AG09309 (cell line): ENCODE measurements at places on chromosomes 6 and 20.

DNA sequence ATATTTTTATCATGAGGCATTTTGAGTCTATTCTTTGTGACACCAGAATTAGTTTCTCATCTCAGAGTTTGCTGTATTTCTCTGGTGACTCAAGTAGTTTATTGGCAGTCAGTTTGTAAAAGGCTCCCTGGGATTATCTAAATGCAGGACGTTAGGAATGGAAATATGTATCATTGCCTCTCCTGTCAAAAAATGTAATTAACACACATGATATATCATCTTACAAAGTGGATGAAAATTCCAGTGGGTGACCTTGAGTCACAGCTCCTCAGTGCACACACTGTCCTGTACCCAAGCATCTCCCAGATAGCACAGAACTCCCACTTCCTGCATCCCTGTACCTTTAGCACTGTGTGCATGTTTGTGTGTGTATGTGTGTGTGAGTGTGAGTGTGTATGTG is 258.6 kb downstream of the LAMA2 start:
- DNase-seq = no peak

DNA sequence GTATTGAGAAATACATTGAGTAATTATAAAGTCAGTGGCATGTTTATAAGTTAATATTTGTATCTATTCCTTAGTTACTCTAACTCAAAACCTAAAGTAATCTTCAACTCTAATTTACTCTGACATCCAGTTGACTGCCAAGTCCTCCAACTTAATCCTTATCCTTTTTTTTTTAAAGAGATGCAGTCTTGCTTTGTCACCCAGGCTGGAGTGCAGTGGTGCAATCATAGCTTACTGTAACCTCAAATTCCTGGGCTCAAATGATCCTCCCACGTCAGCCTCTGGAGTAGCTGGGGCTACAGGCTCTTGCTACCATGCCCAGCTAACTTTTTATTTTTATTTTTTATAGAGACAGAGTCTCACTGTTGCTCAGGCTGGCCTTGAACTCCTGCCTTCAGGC is 24.4 kb downstream of the PTPN1 start:
- DNase-seq = peak; percentile 75

- DNase-seq = peak; percentile 90
These were observed at the start of gene TUBB for GRCh38 chr6:30719791-30720737. TSS of gene TUBB (plus strand) at chr6:30720352. CDS start at chr6:30720507, 155 bp downstream.

DNA sequence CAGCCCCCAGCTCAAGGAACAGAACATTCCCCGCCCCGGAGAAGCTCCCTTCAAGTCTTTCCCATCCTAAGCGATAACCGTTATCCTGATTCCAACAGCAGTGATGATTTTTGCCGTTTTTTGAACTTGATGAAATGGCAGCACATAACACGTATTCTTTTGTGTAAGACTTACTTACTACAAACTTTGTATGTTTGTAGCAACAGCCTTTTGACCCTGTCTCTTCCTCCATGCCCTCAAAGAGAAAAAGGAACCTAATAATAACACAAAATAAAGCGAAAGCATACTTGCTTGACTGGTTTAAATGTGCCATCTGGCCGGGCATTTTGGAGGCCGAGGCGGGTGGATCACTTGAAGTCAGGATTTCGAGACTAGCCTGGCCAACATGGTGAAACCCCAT is 26.4 kb upstream of the SLC9A8 start:
- no peak for DNase-seq

DNA sequence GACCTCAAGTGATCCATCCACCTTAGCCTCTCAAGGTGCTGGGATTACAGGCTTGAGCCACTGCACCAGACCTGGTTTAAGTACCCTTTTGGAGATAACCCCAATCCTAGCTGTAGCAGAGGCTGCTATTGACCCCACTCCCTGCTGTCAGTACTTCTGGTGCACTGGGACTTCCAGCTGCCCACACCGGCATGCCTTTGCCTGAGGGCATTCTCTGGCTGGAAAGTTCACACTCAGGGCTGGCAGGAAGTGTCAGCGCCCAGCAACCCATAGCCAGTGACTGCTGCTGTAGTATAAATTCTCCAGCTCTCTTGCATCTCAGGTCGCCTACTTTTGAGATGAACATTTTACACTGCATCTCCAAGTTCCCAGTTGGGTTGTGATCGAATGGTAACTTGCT is 75.3 kb downstream of the UTRN start:
- DNase-seq = no peak

GRCh38 chr6:2274981-2275891 is 29.8 kb upstream of the GMDS start:
- DNase-seq = no peak

- peak; percentile 27 for DNase-seq
These were observed 29.4 kb upstream of the CLIC5 start for GRCh38 chr6:46044881-46045617.
